ENCODE measurements at places on chromosomes 6 and 20. TPM values are rescaled to one million over a fixed set of nuclear protein-coding genes. Genes with fewer than 3 reads are reported as not detected.

Gene ADGRB3
- 1.3 TPM for total RNA-seq

Gene SFTA2
- not detected for total RNA-seq

Gene PKIB
- total RNA-seq: not detected

Gene EPPIN
- total RNA-seq: not detected

Gene PIGU
- 4.4 TPM for total RNA-seq

Gene C2
- 1.3 TPM for total RNA-seq

Gene BHLHE23
- total RNA-seq: not detected

Gene CDH4
- 0.52 TPM for total RNA-seq

Gene MYB
- total RNA-seq: not detected

Gene UBE2V1
- total RNA-seq: 42.0 TPM

Gene PRL
- not detected for total RNA-seq

Gene RFX6
- 0.66 TPM for total RNA-seq

Gene BIRC7
- total RNA-seq: not detected

Gene THBS2
- total RNA-seq: 8.9 TPM

Gene LAMA4
- total RNA-seq: 27.0 TPM

Gene RBM24
- not detected for total RNA-seq

Gene KHDRBS2
- total RNA-seq: not detected

Gene HLA-DMB
- total RNA-seq: 14.3 TPM

Gene RBL1
- total RNA-seq: 4.4 TPM

Gene LTB
- 0.78 TPM for total RNA-seq

Gene PNRC1
- total RNA-seq: 133 TPM

Gene MRPS18B
- total RNA-seq: 26.4 TPM

Gene RAET1L
- not detected for total RNA-seq

Gene BPI
- total RNA-seq: not detected

Gene SLC17A3
- not detected for total RNA-seq

Gene DNAH8
- not detected for total RNA-seq

Gene GLP1R
- total RNA-seq: 6.9 TPM

Gene MYCT1
- total RNA-seq: 4.6 TPM

Gene HLA-DRB5
- 19.8 TPM for total RNA-seq

Gene GNRH2
- not detected for total RNA-seq

Gene PRR18
- total RNA-seq: not detected

Gene CDSN
- not detected for total RNA-seq

Gene TSBP1
- not detected for total RNA-seq

Gene HRH3
- total RNA-seq: not detected

Gene FHL5
- total RNA-seq: 4.9 TPM

Gene OPRL1
- 2.6 TPM for total RNA-seq

Gene NR2E1
- not detected for total RNA-seq

Gene PCIF1
- 20.2 TPM for total RNA-seq
